Common myeloid progenitor, CD34-positive (primary cell): ENCODE measurements at places on chromosomes 6 and 20.

- no peak overlapping the region for H3K4me3 ChIP-seq
- no peaks in the 10 kb centered on the region for H3K4me1 ChIP-seq
- no peak overlapping the region for H3K27ac ChIP-seq
- H3K36me3 ChIP-seq, result no peaks in the 10 kb centered on the region
- peak; percentile 48 for DNase-seq
Observed at GRCh38 chr20:62337558-62338293, 29.4 kb downstream of the LAMA5 start.

- no peaks in the 10 kb centered on the region for H3K27me3 ChIP-seq
- H3K36me3 ChIP-seq, result no peaks in the 10 kb centered on the region
- H3K4me3 ChIP-seq, result no peak overlapping the region
- H3K4me1 ChIP-seq, result peaks cover 14% of the 10 kb centered on the region
- no peak overlapping the region for H3K27ac ChIP-seq
Observed at GRCh38 chr6:166259296-166259977, 48.8 kb downstream of the PRR18 start.

- no peak overlapping the region for H3K27ac ChIP-seq
- peaks cover 9% of the 10 kb centered on the region for H3K36me3 ChIP-seq
- H3K27me3 ChIP-seq, result no peaks in the 10 kb centered on the region
- H3K4me3 ChIP-seq, result no peak overlapping the region
Observed at GRCh38 chr20:35899064-35899463, 55.2 kb downstream of the SCAND1 start.

DNA sequence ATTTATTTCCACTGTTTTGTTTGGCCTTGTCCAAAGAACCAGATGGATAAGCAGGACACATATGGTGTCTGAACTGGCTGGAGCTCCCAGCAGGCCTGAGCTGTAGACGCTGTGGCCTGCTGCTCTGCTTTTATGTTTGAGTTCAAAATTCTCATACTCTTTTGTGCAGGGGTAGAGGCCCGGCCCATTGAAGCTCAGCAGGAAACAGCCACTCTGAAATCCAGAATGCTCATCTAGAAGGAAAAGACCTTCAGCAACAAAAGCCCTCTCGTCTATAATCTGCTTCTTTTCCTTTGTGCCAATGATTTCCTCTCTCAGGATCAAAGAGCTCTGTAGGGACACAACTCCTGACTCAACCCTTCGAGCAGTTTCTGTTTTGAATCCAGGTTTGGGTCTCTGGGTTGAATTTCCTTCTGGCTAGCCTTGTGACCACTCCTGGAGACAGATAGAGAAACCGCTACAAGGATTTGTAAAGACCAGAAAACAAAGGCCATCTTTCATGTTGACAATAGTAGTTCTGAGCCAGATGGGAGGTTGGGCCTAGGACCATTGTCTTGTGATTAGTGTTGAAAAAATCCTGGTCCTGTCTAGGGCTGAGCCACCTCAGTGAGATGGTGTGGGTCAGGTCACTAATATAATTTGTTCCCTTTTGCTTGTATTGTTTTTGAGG lies 446.7 kb downstream of the BCKDHB start:
- H3K27ac ChIP-seq, result no peak overlapping the region
- H3K36me3 ChIP-seq, result no peaks in the 10 kb centered on the region
- no peaks in the 10 kb centered on the region for H3K27me3 ChIP-seq
- H3K4me3 ChIP-seq, result no peak overlapping the region
- no peaks in the 10 kb centered on the region for H3K4me1 ChIP-seq

- H3K36me3 ChIP-seq, result no peaks in the 10 kb centered on the region
- H3K27ac ChIP-seq, result no peak overlapping the region
- no peaks in the 10 kb centered on the region for H3K27me3 ChIP-seq
- no peak overlapping the region for H3K4me3 ChIP-seq
- no peak for DNase-seq
Observed at GRCh38 chr20:13900496-13900895, 89.9 kb downstream of the SEL1L2 start.

DNA sequence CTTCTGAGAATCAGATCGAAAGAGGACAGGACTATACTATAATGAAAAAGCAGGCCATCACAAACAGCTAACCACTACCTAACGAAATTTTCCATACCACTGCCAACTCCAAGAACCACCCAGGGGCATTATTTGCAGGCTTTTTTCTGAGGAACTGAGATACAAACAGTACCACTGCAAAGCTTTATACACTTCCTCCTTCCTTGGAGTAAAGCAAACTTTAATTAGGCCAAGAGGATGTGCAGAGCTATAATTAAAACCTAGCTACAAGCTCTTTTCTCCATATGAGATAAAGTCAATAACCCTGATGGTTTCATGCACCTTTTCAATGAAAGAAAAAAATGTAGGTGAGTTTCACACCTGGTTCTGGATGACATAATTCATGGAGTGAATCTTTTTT lies 68.5 kb downstream of the ELOVL5 start:
- no peak for DNase-seq
- H3K36me3 ChIP-seq, result peaks cover 49% of the 10 kb centered on the region
- no peaks in the 10 kb centered on the region for H3K27me3 ChIP-seq

DNA sequence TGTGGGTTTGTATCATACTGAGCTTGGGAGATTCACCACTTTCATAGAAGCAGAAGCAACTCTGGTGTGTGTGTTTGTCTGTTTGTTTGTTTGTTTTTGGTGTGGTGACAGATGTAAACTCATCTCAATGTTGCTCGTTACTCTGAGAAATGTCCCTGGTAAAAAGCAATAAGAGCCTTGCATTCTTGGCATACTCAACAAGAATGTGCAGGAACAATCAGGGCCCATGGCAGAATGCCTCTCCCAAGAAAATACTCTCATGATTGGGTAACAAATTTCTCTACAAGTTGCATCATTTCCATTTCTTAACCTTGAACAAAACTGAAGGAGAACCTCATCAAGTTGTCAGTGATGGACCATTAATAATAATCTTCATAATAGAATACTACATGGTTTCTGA lies 43.0 kb upstream of the PKHD1 start:
- no peaks in the 10 kb centered on the region for H3K4me1 ChIP-seq
- H3K27me3 ChIP-seq, result no peaks in the 10 kb centered on the region
- no peak for DNase-seq
- H3K4me3 ChIP-seq, result no peak overlapping the region

DNA sequence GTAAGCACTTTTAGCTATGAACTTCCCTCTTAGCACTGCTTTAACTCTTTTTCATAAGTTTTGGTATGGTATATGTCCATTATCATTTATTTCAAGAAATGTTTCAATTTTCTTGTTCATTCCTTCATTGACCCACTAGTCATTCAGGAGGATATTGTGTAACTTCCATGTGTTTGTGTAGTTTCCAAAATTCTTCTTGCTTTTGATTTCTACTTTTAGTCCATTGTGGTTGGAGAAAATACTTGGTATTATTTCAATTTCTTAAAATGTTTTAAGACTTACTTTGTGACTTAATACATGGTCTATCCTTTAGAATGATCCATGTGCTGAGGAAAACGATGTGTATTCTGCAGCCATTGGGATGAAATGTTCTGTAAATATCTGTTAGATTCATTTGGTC lies 176.5 kb downstream of the CENPW start:
- no peak for DNase-seq
- no peak overlapping the region for H3K27ac ChIP-seq
- H3K4me3 ChIP-seq, result no peak overlapping the region
- no peaks in the 10 kb centered on the region for H3K27me3 ChIP-seq
- no peaks in the 10 kb centered on the region for H3K36me3 ChIP-seq
- no peaks in the 10 kb centered on the region for H3K4me1 ChIP-seq

DNA sequence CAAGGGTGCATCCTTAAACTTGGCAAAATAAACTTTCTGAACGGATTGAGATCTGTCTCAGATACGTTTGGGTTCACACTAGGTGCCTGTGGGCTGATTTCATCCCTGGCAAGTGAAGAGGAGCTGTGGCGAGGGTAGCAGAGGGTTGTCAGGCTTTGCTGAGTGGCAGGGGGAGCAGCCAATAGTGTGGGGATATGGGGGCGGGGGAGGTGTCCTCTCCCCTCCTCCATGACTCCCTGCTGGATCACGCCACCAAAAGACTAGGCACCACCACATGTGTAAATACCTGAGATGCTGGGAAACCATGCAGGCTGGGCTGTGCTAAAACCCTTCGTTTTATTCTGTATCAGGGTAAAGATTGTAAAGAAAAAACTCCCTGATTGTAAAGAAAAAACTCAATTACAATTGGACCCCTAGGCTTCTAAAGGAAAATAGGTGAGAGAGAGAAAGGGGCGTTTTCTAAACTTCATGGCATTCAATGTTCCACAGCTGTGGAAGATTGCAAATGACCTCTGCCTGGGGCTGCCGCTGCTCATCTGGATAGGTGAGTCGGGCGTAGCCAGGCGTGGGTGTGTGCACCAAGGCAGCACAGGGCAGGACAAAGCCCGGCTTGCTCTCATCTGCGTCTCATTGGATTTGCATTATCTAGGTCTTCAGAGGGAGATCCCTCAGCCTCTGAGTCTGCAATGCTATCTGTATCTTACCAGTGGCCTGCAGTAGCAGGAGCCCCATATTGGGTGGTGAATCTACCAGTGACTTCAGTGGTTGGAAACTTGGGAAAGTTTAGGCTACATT lies 26.9 kb upstream of the ADTRP start:
- no peaks in the 10 kb centered on the region for H3K4me1 ChIP-seq
- DNase-seq, result no peak
- H3K36me3 ChIP-seq, result no peaks in the 10 kb centered on the region

GRCh38 chr6:22827760-22828159 lies 258.4 kb downstream of the HDGFL1 start:
- no peak overlapping the region for H3K27ac ChIP-seq
- no peaks in the 10 kb centered on the region for H3K27me3 ChIP-seq
- H3K4me3 ChIP-seq, result no peak overlapping the region
- DNase-seq, result no peak
- H3K4me1 ChIP-seq, result peaks cover 3% of the 10 kb centered on the region

DNA sequence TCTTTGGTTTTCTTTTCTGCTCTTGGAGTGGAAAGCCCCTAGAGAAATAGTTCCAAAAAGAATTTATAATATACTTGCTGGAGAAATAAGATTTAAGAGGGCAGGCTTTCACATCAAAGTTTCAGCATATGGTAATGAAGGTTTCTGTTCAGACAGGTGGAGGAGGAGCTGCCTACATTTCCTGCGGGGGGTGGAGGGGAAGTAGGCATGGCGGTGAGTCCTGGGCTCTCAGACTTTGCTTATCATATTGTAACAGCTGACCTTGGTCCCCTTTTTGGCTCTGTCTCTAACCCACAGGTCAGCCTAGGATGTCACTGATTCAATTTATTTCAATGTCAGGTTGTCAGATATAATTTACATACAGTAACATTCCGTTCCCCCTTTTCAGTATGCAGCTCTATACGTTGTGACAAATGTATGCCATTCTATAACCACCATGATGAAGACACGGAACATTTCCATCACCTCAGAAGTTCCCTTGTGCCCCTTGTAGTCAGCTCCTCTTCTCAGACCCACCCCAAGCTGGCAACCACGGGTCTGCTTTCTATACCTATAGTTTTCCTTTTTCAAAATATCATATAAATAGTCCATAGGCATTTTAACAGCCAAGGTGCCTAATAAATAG lies 77.6 kb upstream of the GGTLC1 start:
- H3K27me3 ChIP-seq, result no peaks in the 10 kb centered on the region
- no peak overlapping the region for H3K27ac ChIP-seq
- H3K36me3 ChIP-seq, result no peaks in the 10 kb centered on the region
- H3K4me3 ChIP-seq, result no peak overlapping the region
- H3K4me1 ChIP-seq, result peaks cover 9% of the 10 kb centered on the region

- H3K4me1 ChIP-seq, result no peaks in the 10 kb centered on the region
- H3K27me3 ChIP-seq, result no peaks in the 10 kb centered on the region
- H3K36me3 ChIP-seq, result no peaks in the 10 kb centered on the region
- H3K27ac ChIP-seq, result no peak overlapping the region
Observed at GRCh38 chr6:145368075-145368474, 367.2 kb downstream of the EPM2A start.

GRCh38 chr6:40441150-40441549 lies 146.0 kb downstream of the LRFN2 start:
- no peaks in the 10 kb centered on the region for H3K27me3 ChIP-seq
- H3K36me3 ChIP-seq, result no peaks in the 10 kb centered on the region
- no peak overlapping the region for H3K27ac ChIP-seq

- H3K27me3 ChIP-seq, result no peaks in the 10 kb centered on the region
- no peak overlapping the region for H3K27ac ChIP-seq
- H3K36me3 ChIP-seq, result no peaks in the 10 kb centered on the region
Observed at GRCh38 chr6:35955970-35956369, 35.1 kb upstream of the SRPK1 start.

DNA sequence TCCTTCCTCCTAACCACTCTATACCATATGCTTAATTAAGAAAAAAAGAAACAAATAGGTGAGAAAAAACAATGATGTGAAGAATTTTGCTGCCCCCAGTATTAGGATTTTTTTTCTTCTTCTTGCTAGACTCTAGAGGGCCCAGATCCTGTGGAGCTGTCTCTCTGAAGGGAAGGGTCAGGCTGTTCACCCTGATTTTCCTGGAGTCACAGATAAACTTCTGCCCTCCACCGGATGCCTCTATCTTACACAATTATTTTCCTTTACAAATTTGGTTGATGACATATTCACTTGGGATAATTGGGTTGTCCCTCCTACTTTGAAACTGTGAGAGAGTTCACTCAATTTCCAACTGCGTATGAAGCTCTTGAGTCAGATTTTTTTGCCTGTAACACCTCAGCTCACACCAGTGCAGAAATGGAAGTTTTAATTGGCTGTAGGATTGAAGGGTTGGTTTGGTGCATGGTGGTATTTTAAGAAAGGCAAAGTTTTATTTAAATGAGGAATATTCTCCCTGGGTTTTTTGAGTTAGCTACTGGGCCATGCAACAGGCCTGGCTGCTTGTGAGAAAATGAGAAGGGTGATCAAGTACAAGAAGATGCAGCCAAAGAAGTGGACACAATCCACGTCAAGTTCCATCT lies 73.7 kb upstream of the ESR1 start:
- no peaks in the 10 kb centered on the region for H3K36me3 ChIP-seq
- H3K27ac ChIP-seq, result no peak overlapping the region
- DNase-seq, result no peak
- no peaks in the 10 kb centered on the region for H3K4me1 ChIP-seq
- no peaks in the 10 kb centered on the region for H3K27me3 ChIP-seq
- no peak overlapping the region for H3K4me3 ChIP-seq

GRCh38 chr6:121222656-121223055 lies 111.6 kb downstream of the TBC1D32 start:
- no peak overlapping the region for H3K27ac ChIP-seq
- no peak overlapping the region for H3K4me3 ChIP-seq
- no peak for DNase-seq
- peaks cover 2% of the 10 kb centered on the region for H3K36me3 ChIP-seq
- no peaks in the 10 kb centered on the region for H3K4me1 ChIP-seq

DNA sequence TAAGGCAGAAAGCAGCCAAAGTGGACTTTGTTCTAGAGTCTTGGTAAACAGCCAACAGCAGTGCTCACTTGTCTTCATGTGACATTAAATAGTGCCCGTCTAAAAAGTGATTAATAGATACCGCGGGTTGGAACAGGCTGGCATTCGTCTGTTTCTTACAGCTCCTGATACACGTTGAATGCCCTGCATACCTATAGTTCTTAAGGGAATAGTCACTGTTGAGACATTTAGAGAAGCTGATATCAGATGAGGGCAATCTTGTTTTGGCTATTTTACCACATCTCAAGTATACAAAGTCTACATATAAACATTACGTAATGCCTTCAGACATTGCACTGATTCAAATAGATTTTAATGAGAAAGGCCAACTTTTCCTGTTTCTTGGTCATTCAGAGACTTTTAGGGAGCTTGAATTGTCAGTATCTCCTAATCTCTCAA lies 374.9 kb upstream of the FLRT3 start:
- no peak for DNase-seq
- H3K36me3 ChIP-seq, result no peaks in the 10 kb centered on the region
- no peaks in the 10 kb centered on the region for H3K27me3 ChIP-seq
- H3K4me3 ChIP-seq, result no peak overlapping the region
- no peaks in the 10 kb centered on the region for H3K4me1 ChIP-seq

GRCh38 chr6:157325069-157325805 lies 1.9 kb upstream of the TMEM242 start:
- H3K27me3 ChIP-seq, result no peaks in the 10 kb centered on the region
- H3K4me1 ChIP-seq, result peaks cover 19% of the 10 kb centered on the region
- DNase-seq, result no peak

- DNase-seq, result no peak
- H3K36me3 ChIP-seq, result peaks cover 13% of the 10 kb centered on the region
- peaks cover 9% of the 10 kb centered on the region for H3K4me1 ChIP-seq
Observed at GRCh38 chr6:111722179-111722731, 116.6 kb upstream of the TRAF3IP2 start.
